ENCODE measurements at places on chromosomes 1 and 21.

- DNase-seq, result no peak
These were observed 27.4 kb downstream of the KCNJ15 start for GRCh38 chr21:38284216-38284615.

DNA sequence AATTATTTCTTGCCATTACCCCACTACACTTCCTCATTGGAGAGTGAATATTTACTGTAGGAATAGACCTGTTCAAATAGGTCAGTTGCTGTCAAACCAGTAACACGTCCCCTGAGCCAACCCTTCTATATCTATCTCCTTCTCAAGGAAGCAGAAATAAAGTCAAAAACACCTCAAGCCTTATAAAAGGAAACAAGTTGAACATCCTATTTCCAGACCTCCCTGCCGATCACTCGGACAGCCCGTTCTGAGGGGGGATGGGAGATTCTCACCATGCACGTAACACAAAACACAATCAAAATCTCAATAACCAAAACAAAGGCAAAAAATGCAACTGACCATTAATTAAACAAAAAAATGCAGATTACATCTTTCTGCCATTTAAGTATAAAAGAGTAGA, 121.5 kb upstream of the KRTAP19-8 start:
- no peak for DNase-seq

- DNase-seq, result no peak
These were observed 483.5 kb downstream of the ADGRL2 start for GRCh38 chr1:82284213-82284612.

DNA sequence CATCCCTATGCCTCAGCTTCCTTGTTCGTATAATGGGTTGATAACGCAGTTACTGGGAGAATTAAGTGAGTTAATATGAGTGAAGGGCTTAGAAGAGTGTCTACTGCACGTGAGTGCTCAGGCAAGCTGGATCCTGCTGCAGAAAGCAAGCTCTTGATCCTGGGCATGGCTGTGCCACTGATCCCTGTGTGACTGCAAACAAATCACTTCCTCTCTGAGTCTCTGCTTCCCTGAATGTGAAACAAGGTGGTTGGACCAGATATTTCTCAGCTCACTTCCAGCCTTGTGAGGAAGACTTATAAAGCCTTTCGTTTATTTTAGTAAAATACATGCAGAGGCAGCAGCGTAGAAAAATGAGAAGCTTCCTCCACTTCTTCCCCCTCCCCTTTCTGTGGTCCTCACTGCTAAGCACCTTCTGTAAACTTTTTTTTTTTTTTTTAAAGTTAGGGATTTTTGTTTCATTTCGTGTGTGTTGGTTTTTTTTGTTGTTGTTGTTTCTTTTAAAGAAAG, 13.8 kb downstream of the PSEN2 start:
- DNase-seq, result no peak

- DNase-seq, result no peak
These were observed 13.5 kb downstream of the EFNA3 start for GRCh38 chr1:155092131-155092530.

- peak; percentile 51 for DNase-seq
These were observed 49.1 kb upstream of the SERBP1 start for GRCh38 chr1:67479146-67479891.

- DNase-seq, result no peak
These were observed 817.9 kb downstream of the PLA2G4A start for GRCh38 chr1:187646536-187647107.

DNA sequence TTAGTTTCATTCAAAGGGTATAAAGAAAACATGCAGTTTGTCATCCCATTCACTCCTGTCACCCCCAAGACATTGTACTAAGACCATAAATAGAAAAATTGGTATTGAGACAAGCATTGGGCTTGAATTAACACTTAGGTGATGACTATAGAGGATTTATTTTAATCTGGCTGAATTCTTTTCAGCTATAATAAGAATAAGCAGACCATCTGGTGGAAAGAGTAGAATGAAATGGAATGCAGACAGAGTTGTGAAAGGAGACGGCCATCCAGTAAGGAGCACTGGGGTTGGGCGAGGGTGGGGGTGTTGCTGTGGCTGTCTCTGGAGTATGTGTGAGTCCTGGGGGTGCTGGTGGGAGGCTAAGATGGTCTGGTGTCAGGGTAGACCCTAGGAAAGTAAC, 125.0 kb upstream of the IVNS1ABP start:
- no peak for DNase-seq

DNA sequence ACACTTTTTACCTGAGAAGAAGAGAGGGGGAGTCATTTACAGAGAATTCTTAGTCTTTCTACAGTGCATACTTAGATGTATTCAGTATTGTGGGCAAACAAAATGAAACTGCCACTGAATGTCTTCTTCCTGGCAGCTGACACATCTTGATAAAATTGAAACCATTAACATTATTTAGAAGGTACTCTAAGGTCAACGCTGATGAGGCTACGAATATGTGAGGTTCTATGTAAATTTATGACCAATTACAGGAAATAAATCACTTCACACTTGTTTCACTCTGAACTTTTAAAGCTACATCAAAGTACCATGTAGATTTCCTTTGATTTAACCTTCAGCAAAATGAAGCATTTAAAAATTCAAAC, 51.3 kb upstream of the GFI1 start:
- DNase-seq, result no peak

GRCh38 chr1:27031235-27032118, 18.8 kb upstream of the TENT5B start:
- peak; percentile 76 for DNase-seq

- peak; percentile 21 for DNase-seq
These were observed 373.0 kb upstream of the ESRRG start for GRCh38 chr1:217096200-217096599.

- DNase-seq, result no peak
These were observed 34.5 kb downstream of the TYW3 start for GRCh38 chr1:74767490-74767889.

- no peak for DNase-seq
These were observed 514.0 kb upstream of the ADAMTS5 start for GRCh38 chr21:27480841-27481261.

- DNase-seq, result no peak
These were observed 28.2 kb upstream of the FCRL4 start for GRCh38 chr1:157626099-157626498.

DNA sequence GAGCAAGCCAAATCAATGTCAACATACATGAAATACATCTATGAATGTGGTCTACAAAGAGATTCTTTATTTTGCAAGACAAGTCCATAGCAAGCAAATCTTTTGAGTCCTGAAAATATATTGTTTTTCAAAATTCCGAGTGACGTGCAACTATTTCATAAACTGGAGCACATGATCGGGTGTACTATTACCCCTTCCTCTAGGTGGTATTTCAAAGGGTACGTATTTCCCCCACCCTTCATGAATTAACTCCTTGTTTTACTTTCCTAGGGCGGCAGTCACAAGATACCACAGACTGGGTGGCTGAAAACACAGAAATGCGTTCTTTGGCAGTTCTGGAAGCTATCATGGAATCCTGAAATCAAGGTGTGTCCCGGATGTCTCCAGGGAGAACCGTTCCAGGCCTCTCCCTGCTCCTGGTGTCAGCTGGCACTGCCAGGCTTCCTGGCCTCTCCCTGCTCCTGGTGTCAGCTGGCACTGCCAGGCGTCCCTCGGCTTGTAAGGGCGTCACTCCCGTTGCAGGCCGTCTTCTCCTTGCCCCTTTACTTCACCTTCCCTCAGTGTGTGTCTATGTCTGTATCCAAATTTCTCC, 55.3 kb downstream of the RIPK4 start:
- DNase-seq, result no peak

- no peak for DNase-seq
These were observed 4.6 kb upstream of the MMP23B start for GRCh38 chr1:1627261-1627828.

- no peak for DNase-seq
These were observed 39.3 kb upstream of the NTPCR start for GRCh38 chr1:232911027-232911599.

GRCh38 chr1:54569339-54569738, 21.3 kb downstream of the ACOT11 start:
- peak; percentile 61 for DNase-seq

- DNase-seq, result no peak
These were observed 150.9 kb upstream of the ZRANB2 start for GRCh38 chr1:71231751-71232150.

GRCh38 chr1:71698186-71698585, 584.2 kb downstream of the NEGR1 start:
- DNase-seq, result no peak

DNA sequence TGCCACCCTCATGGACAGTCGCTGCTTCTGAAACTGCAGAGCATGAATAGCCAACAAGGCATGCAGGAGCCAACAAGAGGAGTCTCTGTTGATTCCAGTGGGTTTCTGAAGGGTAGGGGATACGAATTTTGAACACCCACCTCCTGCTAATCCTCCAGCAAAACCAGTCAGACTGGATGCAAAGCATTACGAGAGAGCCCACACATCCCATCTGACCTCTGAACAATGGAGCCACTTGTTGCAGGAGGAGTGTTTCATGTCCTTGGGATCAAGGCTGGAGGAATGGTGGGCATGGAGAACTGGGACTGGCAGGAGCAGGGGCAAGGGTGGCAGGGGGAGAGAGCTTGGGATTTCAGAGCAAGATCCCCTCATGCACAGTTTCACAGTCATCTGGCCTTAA, 1.6 kb downstream of the VTCN1 start:
- DNase-seq, result no peak

DNA sequence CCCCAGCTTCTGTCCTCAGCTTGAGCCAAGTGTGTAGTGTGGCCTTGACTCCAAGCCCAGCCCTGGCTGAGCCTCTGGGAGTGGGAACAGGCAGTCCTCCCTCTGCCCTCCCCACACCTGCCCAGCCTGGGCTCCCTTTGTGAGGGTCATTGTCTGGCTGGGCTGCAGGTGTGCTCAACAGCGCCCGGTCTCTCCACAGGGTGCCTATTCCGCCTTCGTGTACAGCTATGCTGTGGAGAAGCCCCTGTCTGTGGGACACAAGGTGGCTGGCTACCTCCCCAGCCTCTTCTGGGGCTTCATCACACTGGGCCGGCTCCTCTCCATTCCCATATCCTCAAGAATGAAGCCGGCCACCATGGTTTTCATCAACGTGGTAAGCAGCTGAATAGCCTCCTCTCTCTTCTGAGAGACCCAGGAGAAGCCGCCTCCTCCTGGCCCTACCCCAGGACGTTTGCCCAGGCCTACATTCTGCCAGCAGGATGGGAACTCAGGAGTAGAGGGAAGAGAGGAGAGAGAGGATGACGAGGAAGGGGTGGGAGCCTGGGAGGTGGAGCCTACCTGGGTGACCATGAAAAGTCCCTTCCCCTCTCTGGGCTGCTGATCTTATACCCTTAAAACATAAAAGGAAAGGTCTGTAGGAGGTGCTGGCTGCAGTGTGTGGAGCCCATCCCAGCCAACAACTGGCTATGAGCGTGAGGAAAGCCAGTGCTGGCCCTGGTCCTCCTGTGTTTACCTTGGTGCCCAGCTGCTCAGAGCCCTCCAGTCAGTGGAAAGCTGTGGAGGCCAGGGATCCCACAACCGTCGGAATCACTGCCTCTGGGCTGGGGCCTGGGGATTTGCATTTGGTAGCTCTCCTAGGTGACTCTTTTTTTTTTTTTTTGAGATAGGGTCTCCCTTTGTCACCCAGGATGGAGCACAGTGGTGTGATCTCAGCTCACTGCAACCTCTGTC, 45.7 kb downstream of the ELK4 start:
- DNase-seq, result no peak

DNA sequence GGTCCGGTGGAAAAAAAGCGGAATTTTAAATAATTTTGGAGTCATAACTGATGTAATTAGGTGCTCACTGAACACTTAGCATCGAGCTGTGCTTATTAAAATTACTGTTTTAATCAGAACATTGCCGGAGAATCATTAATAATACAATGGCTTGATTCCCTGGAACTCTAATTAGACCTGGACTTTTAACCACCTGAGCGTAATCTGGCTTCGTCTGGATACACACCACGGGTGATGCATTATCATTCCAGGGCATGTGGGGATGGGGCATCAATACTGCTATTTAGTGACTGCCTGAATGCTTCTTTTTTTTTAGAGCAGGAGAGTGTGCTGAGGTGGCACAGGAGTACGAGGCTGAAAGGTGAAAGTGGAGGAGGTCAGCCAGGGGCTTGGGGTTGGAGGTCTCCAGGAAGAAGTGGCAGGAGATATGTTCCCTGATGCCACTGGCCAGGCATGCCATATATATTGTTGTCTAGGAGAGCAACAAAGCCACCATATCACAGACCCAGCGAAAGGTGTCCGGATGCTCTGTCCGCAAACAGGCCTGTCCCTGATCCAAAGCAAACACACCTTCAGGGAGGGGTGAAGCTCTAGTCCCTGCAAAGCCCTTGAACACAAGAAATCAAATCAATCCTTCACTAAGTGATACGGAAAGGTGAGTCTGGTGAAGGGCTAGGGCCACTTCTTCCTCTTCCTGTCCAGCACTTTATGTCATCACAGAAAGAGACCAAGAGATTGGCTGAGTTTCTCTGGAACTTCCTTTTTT, 125.2 kb downstream of the PLXNA2 start:
- no peak for DNase-seq

- no peak for DNase-seq
These were observed 38.8 kb upstream of the CLCA4 start for GRCh38 chr1:86507935-86508582.

DNA sequence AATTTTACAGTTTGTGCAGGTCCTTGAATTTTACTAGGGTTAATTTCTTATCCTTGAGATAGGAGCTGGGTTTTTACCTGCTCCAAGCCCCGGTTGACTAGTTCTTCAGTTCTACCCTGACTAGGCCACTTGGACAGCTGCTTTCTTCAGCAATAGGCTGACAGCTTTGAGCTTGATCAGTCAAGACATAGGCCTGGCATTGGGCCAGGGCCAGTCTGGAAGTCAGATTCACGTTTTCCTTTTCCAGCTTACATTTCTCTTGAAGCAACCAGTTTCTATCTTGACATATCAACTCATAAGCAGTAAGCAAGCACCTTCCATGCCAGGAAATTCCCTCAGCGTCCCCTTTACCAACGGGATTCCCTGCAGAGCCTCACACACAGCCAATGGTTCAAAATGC, 63.7 kb upstream of the AJAP1 start:
- no peak for DNase-seq

- no peak for DNase-seq
These were observed 13.8 kb downstream of the FGGY start for GRCh38 chr1:59310549-59311250.

All from femur (tissue), 1 donor.